Psoas muscle (tissue), 8 donors: ENCODE measurements at places on chromosomes 3 and 15.

GRCh38 chr3:50515565-50516439 lies 12.4 kb upstream of the CACNA2D2 start:
- no peaks in the 10 kb centered on the region for H3K4me1 ChIP-seq
- no peaks in the 10 kb centered on the region for H3K36me3 ChIP-seq
- H3K27me3 ChIP-seq = no peaks in the 10 kb centered on the region
- H3K4me3 ChIP-seq = peak overlapping the region; percentile 15

DNA sequence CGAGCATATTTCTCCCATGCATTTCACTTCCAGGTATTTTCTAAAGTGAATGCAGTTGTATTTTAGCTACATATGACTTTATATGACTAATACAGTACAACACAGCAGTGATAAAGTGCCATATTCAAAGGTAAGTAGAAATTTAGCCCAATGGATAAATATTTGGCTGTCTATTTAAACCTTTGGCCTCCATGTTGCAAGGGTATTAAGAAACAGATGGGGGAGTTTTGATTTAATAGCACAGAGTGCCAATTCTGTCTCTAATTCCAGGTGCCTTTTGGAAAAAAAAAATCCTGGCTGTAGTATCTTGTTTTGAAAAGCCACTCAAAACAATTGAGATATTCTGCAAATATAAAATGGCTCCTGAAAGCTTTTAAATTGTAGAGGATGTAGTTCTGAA lies 44.9 kb upstream of the SGO1 start:
- H3K4me1 ChIP-seq = no peaks in the 10 kb centered on the region
- no peaks in the 10 kb centered on the region for H3K27me3 ChIP-seq
- no peak for DNase-seq

DNA sequence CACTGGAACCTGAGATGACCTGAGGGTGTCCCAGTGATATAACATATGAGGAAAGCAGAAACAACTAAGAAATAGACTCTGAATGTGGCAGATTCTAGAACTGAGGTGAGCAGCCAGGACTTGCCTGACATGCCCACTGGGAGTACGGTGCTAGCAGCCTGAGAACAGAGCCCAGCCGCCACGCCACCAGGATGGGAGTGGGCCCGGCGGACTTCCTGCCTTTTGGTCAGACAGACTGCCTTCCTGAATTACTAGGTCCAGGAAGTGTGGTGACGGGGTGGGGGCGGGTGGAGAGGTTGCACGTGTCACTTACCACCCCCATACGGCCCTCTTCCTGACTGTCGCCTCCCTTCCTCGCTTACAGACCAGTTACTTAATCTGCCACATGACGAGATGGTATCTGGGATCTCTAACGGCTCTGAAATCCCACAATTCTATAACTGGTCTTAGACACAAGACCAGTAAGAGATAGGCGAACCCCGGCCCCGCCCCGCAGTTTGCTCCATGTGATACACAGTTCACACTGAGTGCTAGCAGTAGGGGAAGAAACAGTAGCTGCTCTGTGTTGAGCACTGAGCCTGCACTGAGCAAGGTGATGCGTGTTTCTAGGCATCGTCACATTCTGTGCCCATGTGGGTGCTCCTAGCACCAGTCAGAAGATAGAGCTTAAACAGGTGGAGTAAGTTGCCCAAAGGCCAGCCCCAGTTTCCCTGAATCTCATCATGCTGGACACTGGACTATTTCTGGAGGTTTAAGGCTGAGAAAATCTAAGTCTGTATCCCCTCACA lies 95.7 kb downstream of the CPN2 start:
- no peaks in the 10 kb centered on the region for H3K27me3 ChIP-seq
- peaks cover 6% of the 10 kb centered on the region for H3K4me1 ChIP-seq
- H3K36me3 ChIP-seq = no peaks in the 10 kb centered on the region
- H3K4me3 ChIP-seq = no peak overlapping the region
- DNase-seq = peak; percentile 82
- H3K27ac ChIP-seq = peak overlapping the region; percentile 50

DNA sequence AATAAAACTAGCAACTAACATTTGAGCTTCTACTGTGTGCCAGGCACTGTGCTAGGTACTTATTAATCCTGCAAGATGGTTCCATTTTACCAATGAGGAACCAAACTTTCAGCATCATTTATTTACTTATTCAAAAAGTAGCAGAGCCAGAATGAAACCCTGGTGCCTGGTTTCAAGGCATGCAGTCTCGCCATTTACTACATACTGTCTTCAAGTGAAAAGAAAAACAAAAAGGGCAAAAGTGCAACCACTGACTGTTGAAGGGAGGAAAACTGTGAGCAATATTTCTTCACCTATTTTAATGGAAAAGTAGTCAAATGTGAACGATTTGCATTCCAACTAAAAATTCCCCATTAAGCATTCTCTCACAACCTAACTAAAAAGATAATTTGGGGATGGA lies 8.7 kb downstream of the DCUN1D1 start:
- H3K4me3 ChIP-seq = no peak overlapping the region
- no peaks in the 10 kb centered on the region for H3K36me3 ChIP-seq
- peaks cover 27% of the 10 kb centered on the region for H3K4me1 ChIP-seq
- H3K27me3 ChIP-seq = no peaks in the 10 kb centered on the region
- no peak for DNase-seq

GRCh38 chr3:27721717-27722564 lies at the start of gene EOMES:
Gene EOMES (minus strand): TSS chr3:27722323. CDS start chr3:27722294, 29 bp downstream.
- H3K27me3 ChIP-seq = peaks cover 12% of the 10 kb centered on the region
- no peaks in the 10 kb centered on the region for H3K36me3 ChIP-seq
- peak within 1 kb of the TSS; percentile 70 for H3K4me3 ChIP-seq
- peak; percentile 60 for DNase-seq
- no peak within 1 kb of the TSS for H3K27ac ChIP-seq
- peaks cover 19% of the 10 kb centered on the region for H3K4me1 ChIP-seq

GRCh38 chr3:134427400-134428111 lies 53.3 kb upstream of the AMOTL2 start:
- H3K27me3 ChIP-seq = no peaks in the 10 kb centered on the region
- DNase-seq = peak; percentile 85
- no peaks in the 10 kb centered on the region for H3K4me1 ChIP-seq
- no peaks in the 10 kb centered on the region for H3K36me3 ChIP-seq
- no peak overlapping the region for H3K4me3 ChIP-seq

DNA sequence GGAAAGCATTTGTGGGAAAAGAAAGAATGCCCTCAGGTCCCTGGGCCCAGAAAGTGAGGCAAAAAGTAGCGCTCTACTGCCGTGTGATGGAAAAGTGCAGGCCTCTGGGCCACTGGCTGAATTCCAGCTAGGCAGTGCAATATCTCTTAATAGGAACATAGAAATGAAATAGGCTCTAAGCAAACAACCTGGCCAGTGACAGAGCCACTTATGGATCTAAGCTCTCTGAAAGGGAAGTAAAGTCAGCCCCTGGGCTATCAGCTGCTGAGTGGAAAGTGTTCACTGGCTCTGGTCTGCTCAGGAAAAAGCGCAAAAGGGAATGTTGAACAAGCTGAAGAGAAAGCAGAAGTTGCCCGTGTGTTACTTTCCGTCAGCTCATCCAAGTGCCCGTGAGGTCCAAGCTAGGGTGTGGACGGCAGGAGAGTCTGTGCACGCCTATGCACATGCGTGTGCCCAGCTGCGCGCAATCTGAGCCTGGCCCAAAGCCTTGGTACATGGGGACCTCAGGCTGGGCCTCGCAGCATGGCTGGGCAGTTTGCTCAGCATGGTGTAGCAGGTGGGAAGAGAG lies 74.0 kb upstream of the RAD18 start:
- no peak for DNase-seq
- no peaks in the 10 kb centered on the region for H3K27me3 ChIP-seq
- H3K36me3 ChIP-seq = no peaks in the 10 kb centered on the region
- no peak overlapping the region for H3K27ac ChIP-seq
- H3K4me1 ChIP-seq = peaks cover 11% of the 10 kb centered on the region

DNA sequence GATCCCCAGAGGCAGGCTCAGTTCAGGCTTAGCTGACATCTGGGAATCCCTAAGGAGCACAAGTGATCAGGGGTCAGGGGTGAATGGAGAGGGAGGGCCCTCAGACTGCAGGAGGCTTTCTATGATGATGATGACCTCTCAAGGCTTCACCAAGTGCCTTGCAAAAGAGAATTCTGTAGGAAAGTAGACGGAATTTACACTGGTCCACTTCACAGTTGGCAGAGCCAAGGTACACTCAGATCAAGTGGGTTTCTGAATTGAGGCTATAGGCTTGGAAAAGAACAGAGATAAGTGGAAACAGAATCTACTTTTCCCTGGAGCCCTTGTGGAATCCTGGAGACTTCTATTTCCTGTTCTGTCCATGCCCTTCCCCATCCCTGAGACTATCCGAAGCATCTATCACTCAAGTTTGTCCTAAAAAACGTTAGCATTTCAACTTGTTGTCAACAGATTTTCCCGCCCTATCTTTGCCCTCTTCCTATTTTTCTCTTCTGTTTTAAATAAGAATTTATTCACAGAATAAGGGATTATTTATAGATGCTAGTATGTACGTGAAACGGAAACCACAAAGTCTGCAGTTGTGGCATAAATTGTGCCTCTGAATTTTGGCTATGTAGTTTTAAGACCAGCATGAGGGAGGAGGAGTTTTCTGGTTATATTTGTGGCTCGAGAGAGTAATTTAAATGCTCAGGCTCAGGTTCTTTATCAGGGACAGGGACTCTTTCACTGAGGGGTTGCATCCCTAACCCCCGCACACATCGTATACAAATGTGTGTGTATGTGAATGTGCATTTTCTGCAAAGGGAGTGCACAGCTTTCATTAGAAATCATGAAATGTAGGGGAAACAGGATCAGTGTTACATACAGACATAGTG lies 12.8 kb downstream of the GCSAM start:
- H3K4me3 ChIP-seq = no peak overlapping the region
- no peak for DNase-seq
- H3K27me3 ChIP-seq = no peaks in the 10 kb centered on the region
- H3K36me3 ChIP-seq = no peaks in the 10 kb centered on the region
- no peak overlapping the region for H3K27ac ChIP-seq

DNA sequence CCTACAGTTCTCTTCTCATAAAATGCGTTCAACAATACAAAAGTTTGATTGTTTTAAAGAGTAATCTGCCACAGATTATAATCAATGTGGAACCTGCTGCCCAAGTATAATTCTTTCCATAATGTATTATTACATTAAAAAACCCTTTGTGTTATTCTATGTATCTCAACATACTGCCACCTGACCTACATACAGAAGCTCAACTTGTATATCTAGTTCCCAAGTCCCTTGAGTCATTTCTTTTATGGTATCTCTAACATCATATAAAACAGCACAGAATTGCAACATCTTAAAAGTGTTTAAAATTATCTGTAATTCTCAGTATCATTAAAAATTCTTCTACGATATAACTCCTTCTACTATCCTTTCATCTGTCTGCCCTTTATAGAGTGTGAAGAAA lies 70.3 kb downstream of the TBL1XR1 start:
- no peak overlapping the region for H3K4me3 ChIP-seq
- no peaks in the 10 kb centered on the region for H3K27me3 ChIP-seq
- H3K36me3 ChIP-seq = no peaks in the 10 kb centered on the region
- H3K27ac ChIP-seq = no peak overlapping the region

GRCh38 chr3:54235998-54236397 lies 113.6 kb downstream of the CACNA2D3 start:
- DNase-seq = no peak
- H3K36me3 ChIP-seq = no peaks in the 10 kb centered on the region
- no peaks in the 10 kb centered on the region for H3K27me3 ChIP-seq
- H3K4me1 ChIP-seq = peaks cover 4% of the 10 kb centered on the region
- H3K27ac ChIP-seq = no peak overlapping the region

GRCh38 chr15:36278219-36278618 lies 301.2 kb upstream of the CDIN1 start:
- no peak for DNase-seq
- H3K27ac ChIP-seq = no peak overlapping the region
- H3K4me1 ChIP-seq = no peaks in the 10 kb centered on the region
- no peaks in the 10 kb centered on the region for H3K36me3 ChIP-seq
- H3K4me3 ChIP-seq = no peak overlapping the region
- H3K27me3 ChIP-seq = no peaks in the 10 kb centered on the region

DNA sequence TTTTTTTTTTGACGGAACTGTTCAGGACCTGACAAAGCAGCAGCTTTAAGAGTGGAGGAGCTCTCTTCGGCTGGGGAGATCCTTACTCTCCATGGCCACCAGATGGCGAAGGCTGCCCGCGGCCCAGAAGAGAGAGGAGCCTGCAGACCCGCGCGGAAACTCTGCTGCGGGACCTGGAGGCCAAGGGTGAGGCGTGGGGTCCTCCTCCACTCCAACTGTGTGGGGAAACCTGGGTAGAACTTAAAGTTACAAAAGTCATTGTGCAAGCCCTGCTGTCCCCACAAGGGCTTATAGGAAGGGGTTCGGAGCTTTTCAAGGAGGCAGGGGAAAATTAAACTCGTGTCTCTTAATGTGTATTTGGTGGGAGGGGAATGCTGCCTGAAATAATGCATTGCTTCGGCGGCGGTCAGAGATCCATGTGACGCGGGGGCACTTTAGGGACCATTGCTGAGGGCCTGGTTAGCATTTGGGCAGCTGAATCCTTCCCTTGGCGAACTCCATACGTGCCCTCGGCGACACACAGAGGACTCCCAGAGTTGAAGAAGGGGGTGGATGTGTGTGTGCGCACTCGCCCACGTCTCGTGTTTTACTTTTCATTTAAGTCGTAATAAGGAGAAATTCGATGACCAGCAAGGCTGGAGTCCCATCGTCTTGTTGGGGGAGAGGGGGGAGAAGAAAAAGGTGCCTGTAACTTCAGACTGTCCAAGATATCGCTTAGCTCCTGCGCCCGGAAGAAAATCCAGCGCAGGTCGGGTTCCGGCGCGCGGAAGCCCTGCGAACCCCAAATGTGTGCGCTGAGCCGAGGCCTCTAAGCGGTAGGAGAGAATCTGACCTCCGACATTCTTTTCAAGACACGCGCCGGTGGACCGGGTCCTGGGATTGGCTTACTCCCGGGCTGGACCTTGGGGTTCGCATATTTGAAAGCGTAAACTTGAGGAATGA lies 9.7 kb downstream of the EOMES start:
- peak; percentile 83 for DNase-seq
- H3K4me1 ChIP-seq = peaks cover 19% of the 10 kb centered on the region
- no peak overlapping the region for H3K27ac ChIP-seq
- peak overlapping the region; percentile 73 for H3K4me3 ChIP-seq
- no peaks in the 10 kb centered on the region for H3K36me3 ChIP-seq

- peaks cover 23% of the 10 kb centered on the region for H3K4me1 ChIP-seq
- H3K27me3 ChIP-seq = no peaks in the 10 kb centered on the region
- DNase-seq = no peak
- peak overlapping the region; percentile 47 for H3K4me3 ChIP-seq
- H3K36me3 ChIP-seq = no peaks in the 10 kb centered on the region
Measured at GRCh38 chr3:18417904-18418572, 7.1 kb downstream of the SATB1 start.

- H3K4me3 ChIP-seq = no peak overlapping the region
- H3K4me1 ChIP-seq = no peaks in the 10 kb centered on the region
- H3K27ac ChIP-seq = no peak overlapping the region
Measured at GRCh38 chr15:42065033-42065432, 29.3 kb downstream of the PLA2G4D start.

DNA sequence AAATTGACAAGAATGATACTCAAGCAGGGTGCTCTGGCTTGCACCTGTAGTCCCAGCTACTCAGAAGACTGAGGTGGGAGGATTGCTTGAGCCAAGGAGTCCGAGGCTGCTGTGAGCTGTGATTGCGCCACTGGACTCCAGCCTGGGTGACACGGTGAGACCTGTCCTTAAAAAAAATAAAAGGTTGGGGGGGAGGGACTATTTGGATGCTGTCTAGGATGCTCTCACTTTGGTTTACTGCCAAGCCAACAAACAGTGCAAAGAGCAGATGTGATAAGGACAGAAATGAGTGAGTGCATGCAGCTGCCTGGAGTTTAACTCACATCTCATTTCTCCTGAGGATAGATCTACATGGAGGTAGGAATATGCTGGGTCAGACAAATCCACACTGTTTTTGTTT lies 130.0 kb downstream of the FRMD4B start:
- H3K27ac ChIP-seq = no peak overlapping the region
- no peaks in the 10 kb centered on the region for H3K36me3 ChIP-seq

- H3K4me3 ChIP-seq = no peak overlapping the region
- DNase-seq = no peak
- no peak overlapping the region for H3K27ac ChIP-seq
Measured at GRCh38 chr3:165466856-165467255, 270.7 kb upstream of the SLITRK3 start.
